Omental fat pad (tissue), 4 donors: ENCODE measurements at places on chromosomes 4 and X. TPM values are rescaled to one million over a fixed set of nuclear protein-coding genes. Genes with fewer than 3 reads are reported as not detected.

GUCY1B1 gene
- total RNA-seq: 7.9 TPM

GRCh38 chr4:122668241-122668640, 47.4 kb upstream of the IL21 start:
- no peak for DNase-seq

PRR32 gene
- total RNA-seq: not detected

- no peak for DNase-seq
These were observed 142.5 kb upstream of the PJA1 start for GRCh38 chrX:69307756-69308155.

DNA sequence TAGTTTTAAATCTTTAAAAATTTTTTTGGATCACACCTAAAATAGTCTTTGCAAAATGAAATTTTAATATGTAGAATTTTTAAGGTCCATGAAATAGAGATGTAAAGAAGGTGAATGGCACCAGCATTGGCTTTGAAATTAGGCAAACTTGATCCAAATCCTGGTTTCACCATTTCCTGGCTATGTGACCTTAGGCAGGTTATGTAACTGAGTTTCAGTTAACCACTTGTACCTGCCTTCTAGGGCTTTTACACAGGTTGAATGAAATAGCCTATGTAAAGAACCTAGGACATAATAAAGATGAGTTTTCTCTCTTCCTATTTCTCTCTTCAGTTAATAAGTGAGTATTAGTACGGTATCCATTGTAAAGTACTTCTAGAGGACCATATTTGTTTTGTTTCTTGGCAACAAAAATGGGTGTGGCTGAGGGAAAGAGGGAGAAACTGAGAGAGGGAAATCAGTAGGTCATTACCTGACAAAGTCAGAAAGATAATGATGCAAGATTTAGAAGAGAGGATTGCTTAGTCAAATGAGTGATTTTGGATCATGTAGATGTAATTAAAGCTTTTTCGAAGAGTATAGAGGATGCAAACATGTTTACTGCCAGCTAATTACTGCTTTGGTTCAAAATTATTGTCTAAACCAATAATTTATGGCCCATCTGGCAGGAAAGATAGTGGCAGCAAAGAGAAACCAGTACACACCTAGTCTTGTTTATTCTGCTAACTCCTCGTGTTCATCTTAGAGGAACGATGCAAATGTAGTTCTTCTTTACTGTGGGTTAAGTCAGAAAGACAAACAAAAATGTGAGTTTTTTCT, 81.9 kb downstream of the PDLIM5 start:
- no peak for DNase-seq

DNA sequence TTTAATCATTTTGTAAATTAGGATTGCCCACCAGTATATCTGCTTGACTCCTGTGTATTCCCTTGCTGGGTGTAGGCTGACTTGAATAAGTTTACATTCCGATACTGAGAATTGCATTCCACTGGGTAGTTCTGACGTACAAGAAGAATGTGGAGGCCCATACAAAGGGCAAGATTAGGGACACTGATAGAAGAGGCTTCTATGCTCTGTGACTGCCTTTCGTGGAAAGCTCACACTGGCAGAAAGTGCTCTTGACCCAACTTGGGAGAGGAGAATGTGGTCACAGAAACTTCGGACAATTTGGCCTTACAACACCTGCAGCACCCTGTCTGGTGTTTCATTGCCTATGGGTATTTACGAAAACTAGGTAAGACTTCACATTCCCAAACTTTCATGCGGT, 126.3 kb downstream of the RAPGEF2 start:
- DNase-seq: no peak

AMTN gene
- total RNA-seq: not detected

HSFX2 gene
- not detected for total RNA-seq

MAMLD1 gene
- total RNA-seq: 4.5 TPM

DNA sequence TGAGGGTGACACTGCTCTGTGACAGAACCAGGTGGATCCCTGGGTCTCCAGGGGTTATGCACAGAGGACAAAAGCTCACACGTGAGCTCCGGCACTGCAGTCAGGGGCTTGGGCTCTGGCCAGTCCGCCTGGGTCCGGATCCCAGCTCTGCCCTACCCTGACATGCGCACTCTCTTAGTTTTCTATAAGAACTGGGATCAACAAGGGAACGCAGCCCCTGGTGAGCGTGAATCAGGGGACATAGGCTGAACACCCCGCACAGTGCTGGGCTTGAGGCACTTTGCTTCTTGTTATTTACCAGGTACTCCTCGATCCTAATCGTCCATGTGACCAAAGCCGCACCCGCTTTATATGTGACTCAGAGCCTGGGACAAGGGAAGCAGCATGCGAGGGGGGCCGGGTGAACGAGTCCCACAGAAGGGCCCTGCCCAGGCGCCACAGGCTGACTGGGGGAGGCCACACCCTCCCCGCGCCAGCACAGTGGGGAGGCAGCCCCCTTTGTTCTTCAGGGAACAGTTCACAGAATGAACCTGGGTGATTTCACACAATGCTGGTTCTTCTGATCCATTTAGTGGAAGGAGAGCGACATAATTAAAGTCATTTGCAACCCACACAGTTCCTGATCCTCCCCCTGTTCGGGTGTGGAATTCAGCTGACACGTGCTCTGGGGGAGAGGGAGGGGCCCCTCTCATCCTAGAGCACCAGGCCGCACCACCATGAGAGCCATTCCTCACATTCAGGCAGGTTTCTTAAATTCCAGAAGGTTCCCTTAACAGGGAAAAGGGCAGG, 55.5 kb downstream of the WFS1 start:
- no peak for DNase-seq

- DNase-seq: no peak
These were observed 472.7 kb downstream of the IDS start for GRCh38 chrX:149032449-149032848.

DNA sequence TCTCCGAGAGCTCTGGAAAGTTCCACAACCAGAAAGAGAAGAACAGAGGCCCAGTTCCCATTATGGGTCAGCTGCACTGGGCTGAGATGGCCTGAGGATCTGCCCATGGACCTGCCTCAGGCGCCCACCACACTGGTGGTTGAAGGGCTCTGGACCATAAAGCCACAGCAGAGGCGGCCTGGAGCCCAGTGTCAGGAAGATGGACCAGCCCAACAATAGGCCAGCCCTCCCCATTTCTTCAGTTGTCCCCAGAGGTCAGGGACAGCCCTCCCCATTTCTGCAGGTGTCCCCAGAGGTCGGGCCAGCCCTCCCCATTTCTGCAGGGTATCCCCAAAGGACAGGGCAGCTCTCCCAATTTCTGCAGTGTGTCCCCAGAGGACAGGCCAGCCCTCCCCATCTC, 37.2 kb upstream of the C4orf50 start:
- DNase-seq: no peak

DNA sequence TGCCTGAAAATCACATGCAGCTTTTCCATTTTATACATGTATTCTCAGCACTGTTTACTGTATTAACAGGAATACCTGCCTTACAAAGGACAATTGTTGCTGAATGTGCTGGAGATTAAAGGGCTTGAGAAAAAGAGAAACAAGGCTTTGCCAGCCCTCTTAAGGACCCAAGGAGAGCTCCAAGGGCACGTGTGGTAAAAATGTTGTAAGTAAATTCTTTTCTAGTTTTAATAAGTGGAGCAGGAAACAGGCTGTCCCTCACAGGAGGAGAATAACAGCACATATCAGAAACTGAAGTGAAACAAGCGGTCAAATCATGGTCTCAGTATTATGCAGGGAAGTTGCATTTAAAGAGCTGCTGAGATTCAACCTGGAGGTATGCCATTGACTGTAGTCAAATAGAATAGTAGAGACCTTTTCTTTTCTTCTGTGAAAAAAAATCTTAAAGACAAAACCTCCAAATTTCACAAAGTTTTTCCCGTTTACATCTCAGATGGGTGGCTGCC, 18.5 kb downstream of the IGFBP7 start:
- DNase-seq: no peak

- DNase-seq: no peak
These were observed 11.5 kb downstream of the ETNPPL start for GRCh38 chr4:108751321-108751720.

JCHAIN gene
- total RNA-seq: 46.8 TPM

MAGEB10 gene
- not detected for total RNA-seq

DNA sequence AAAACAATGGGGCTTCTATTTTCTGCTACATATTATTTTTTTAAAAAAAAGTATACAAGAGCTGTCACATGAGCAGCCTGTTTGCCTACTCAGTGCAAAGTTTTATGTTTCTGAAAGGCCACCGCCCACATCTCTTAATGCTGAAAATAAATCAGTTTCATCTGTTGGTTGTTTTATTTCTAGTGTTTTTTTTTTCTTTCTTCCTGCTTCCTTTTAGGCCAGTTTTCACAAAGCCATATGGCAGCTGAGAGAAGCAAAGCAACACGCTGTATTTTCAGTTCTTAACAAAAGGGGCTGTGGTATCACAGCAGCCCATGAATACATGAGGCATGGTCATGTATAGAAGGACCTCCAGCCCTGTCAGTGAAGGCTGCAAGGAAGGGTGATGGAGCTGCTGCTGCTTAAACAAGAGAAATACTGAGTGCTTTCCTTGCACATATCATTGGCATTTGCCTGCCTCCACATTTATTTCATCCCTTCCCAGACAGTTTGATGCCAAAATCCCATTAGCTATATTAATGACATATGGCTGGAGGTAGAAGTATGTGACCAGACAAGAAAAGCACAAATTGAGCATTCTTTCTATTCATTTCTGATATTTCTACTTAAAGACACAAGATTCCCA, 172.5 kb downstream of the PCDH18 start:
- DNase-seq: no peak

DGKK gene
- total RNA-seq: not detected

DNA sequence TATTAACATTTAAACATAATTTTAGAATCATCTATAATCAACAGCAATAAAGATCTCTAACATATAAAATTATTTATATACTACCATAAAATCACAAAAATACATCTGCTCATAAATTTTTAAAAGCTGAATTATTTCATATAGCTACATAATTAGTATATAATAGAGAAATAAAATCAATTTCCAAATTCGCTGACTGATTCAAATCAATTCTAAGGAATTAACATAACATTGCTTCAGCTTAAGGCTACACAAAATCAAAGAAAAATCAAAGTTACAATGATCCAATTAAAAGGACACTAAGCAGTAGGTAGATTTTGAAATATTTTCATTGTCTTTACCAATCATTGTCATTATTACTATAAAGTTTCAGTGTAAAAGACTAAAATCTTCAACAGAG, 194.7 kb downstream of the LRBA start:
- DNase-seq: no peak

- no peak for DNase-seq
These were observed 449 bp downstream of the FBXL5 start for GRCh38 chr4:15654593-15655222.

- no peak for DNase-seq
These were observed 87.0 kb upstream of the USP38 start for GRCh38 chr4:143097751-143098150.

- no peak for DNase-seq
These were observed 78.7 kb downstream of the ANAPC10 start for GRCh38 chr4:145019346-145019745.

- no peak for DNase-seq
These were observed 323.2 kb downstream of the RAB28 start for GRCh38 chr4:13160920-13161319.

TASL gene
- 1.0 TPM for total RNA-seq

PLP2 gene
- total RNA-seq: 26.3 TPM

DKK2 gene
- 0.50 TPM for total RNA-seq

DNA sequence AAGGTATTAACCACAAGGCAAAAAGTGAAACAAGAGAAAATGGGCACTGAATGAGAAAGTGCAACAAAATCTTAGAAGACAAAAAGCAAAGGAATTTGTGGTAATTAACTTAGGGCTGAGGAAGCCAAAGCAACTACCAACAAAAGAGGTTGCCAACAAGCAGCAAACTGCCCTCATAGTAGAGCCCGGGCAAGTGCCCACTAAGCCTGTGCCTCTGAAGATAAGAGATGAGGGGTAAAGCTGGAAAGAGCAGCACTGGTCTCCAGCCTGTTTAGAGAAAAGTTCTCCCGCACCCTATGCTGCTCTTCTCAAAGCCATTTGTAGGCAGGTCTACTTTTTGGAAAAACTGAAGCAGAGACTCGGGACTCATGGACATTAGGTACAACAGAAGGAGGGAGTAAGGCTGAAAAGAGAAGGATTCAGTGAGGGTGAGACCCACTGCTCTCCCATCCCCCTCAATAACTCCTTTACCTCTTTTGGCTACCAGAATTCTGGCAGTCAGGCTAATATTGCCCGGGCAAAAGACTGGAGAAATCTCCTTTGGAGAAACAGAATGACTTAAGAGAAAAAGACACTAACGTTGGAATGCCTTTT, 29.6 kb upstream of the KCNE5 start:
- DNase-seq: no peak

DNA sequence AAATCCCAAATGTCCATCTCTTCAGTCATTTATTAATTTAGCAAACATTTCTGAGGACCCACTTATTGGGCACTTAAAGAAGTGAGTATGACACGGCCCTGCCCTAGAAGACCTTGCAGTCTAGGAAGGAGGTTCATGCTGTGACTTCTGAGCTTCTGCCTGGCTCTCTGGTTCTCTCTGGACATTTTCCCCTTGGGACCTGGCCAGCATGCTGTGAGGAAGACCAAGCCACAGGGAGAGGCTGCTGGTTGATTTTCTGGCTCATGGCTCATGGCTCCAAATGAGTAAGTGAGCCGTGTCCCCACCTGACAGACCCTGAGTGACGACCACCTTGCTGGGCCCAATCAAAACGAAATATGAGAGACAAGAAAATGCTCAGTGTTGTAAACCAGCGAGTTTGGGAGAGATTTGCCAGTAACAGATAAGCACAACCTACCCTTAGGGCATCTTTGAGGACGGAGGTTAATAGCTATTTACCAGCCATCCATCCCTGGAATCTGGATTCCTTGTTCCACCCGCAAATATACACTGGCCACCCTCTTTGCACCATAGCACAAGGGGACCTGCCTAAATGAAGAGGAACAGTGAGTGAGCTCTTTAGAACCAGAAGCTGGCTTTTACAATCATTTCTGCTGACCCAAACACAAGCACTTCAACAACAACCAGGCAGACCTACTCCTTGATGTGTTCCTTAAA, 876 bp downstream of the MPP1 start:
- no peak for DNase-seq

FAM184B gene
- not detected for total RNA-seq

GRCh38 chr4:47801481-47802002, 36.3 kb downstream of the CORIN start:
- DNase-seq: no peak
